ENCODE measurements at places on chromosomes 7 and 10. TPM values are rescaled to one million over a fixed set of nuclear protein-coding genes. Genes with fewer than 3 reads are reported as not detected.

PFKFB3 gene
- 31.5 TPM for polyA plus RNA-seq

ERVW-1 gene
- polyA plus RNA-seq, result 3.2 TPM

PIK3AP1 gene
- 4.8 TPM for polyA plus RNA-seq

AKR1C8 gene
- 0.49 TPM for polyA plus RNA-seq

NPFFR1 gene
- 0.17 TPM for polyA plus RNA-seq
